ENCODE measurements at places on chromosomes 7 and 10. TPM values are rescaled to one million over a fixed set of nuclear protein-coding genes. Genes with fewer than 3 reads are reported as not detected.

The SPDYE6 gene
- not detected for total RNA-seq

The ENKUR gene
- 0.20 TPM for total RNA-seq

The EBLN1 gene
- not detected for total RNA-seq

The LIMK1 gene
- 13.7 TPM for total RNA-seq

The LRGUK gene
- under 0.01 TPM for total RNA-seq

The PAPOLB gene
- total RNA-seq: under 0.01 TPM

The FEZF1 gene
- total RNA-seq: not detected

The OR13A1 gene
- not detected for total RNA-seq

The NFKB2 gene
- total RNA-seq: 12.0 TPM

The EPHA1 gene
- total RNA-seq: 0.20 TPM

The GNG11 gene
- total RNA-seq: 479 TPM

The STEAP1 gene
- total RNA-seq: 1.8 TPM

The LMBR1 gene
- total RNA-seq: 125 TPM

The MAPK8 gene
- 37.3 TPM for total RNA-seq

The GPR85 gene
- total RNA-seq: 0.20 TPM

Data from lung microvascular endothelial cell (primary cell).